Mesothelial cell of epicardium (in vitro differentiated cells): ENCODE measurements at places on chromosomes 7 and 10. TPM values are rescaled to one million over a fixed set of nuclear protein-coding genes. Genes with fewer than 3 reads are reported as not detected.
A peak's percentile ranks its signal among the peaks of the same experiment; 100 is the strongest.

PDZD7 gene
- 1.2 to 1.8 TPM (median 1.8 TPM) in 3 replicates for total RNA-seq

VENTX gene
- total RNA-seq = 0.07 to 0.09 TPM in 2 of 3 replicates, not detected in the other

HBP1 gene
- total RNA-seq = 67.5 to 76.0 TPM (median 69.8 TPM) in 3 replicates

FAM25G gene
- not detected in 3 replicates for total RNA-seq

ARL3 gene
- total RNA-seq = 13.0 to 13.9 TPM (median 13.7 TPM) in 3 replicates

FAM241B gene
- 19.2 to 20.9 TPM (median 20.1 TPM) in 3 replicates for total RNA-seq

- DNase-seq = no peak
These were observed 4.0 kb upstream of the LFNG start for GRCh38 chr7:2515424-2516193.

DNA sequence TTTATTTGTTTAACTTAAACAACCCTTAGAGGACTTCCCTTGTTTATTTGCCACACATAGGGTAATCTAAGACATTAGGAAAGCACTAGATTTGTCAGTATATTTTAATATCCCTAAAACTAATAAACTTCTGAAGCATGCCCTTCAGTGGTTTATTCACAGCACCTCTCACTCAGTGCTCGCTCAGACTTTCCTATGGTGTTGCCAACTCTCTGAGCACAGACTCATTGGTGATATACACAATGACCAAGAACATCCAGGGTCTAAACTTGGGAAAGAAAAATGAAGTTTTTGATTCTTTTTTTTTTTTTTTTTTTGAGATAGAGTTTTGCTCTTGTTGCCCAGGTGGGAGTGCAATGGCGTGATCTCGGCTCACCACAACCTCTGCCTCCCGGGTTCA lies 82.2 kb downstream of the RAB11FIP2 start:
- DNase-seq = no peak

DNA sequence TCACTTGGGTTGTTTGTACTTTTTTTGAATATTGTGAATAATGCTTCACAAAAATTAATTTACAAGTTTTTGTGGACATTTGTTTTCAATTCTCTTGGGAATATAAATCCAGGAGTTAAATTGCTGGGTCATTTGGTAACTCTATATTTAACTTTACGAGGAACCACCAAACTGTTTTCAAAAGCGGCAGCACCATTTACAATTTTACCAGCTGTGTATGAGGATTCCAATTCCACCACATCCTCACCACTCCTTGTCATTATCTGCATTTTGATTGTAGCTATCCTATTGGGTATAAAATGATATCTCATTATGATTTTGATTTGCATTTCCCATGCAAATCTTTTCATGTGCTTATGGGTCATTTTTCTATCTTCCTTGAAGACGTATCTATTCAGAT lies 4.0 kb upstream of the NUDT13 start:
- no peak for DNase-seq

GRCh38 chr7:50204581-50204980 lies 99.9 kb upstream of the IKZF1 start:
- DNase-seq = no peak

DNA sequence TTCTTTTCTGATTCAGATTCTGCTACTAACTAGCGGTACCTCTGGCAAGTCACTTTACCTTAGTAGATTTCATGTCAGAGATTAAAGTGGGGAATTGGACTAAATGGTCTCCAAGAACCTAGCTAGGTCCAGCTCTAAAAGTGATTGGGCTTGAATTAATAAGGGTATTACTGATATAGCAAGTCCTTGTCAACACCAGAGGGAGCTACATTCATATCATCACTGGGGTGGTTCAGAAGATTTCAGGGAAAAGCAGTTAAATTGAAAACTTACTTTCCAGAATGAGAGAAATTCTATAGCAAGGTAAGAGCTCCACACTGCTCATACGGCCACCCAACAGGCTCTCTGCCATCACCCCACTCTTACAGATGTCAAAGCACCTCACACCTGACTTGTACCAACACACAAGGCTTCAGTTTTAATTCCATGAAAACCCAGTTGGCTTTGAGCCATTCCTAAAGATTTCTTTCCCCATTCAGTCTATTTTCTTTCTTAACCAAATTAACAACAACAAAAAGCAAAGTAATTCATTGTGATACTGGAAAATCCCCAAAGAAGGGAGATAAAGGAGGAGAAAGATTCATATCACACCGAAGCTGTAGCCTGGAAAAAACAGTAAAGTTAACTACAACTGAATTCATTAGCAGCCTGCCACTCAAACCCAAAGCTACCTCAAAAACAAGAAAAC lies 38.0 kb upstream of the SPOCK2 start:
- DNase-seq = no peak

DNA sequence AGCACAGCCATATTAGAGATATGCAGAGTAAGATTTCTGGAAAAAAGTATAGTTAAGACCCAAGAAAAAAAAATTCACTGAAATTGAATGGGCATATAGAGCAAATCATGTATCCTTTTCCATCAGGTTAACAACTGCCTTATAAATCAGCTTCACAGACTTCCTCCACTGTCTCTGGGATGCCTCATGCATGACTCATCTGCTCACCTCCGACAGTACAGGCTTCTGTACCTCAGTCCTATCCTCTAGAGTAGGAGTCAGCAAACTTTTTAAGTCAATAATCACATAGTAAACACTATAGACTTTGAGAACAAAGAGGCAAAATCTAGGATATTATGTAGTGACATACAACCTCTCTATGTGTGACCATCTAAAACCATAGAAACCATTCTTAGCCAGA lies 211.6 kb upstream of the SP8 start:
- DNase-seq = no peak

- no peak for DNase-seq
These were observed 22.9 kb downstream of the PDGFA start for GRCh38 chr7:496528-497295.

DNA sequence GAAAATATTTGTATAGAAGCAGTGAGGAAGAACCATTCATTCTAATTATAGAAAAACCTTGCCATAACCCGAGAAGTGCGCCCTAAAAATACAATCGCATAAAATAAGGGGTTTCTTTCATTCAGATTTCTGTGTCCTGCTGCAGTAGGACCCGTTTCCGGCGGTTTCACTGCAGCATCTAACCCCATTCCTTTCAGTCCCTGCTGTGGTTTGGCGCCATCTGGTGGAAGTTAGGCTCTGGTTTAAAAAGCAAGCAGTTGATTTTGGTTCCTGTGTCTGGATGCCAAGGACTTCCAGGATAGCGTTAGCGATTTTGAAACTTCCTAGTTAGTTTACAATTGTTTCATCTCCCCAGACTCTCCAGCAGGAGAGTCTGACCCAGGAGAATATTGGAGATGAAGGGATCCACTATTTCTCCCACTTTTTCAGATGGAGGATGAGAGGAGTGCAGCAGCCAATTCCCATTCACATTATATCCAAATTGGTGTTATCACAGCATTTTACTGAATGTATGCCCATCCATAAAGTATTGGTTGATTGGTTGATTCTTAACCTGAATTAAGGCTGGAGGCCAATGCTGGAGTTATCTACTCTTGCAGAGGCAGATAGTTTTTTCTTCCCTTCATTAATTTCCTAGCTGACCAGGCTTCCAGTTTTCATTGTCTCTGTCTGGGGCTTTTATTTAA lies 128.8 kb upstream of the CACNA2D1 start:
- peak; percentile 88 for DNase-seq

GRCh38 chr7:37817591-37817960 lies 30.8 kb upstream of the NME8 start:
- DNase-seq = no peak

- DNase-seq = no peak
These were observed 48.3 kb downstream of the PROSER2 start for GRCh38 chr10:11871466-11871865.

DNA sequence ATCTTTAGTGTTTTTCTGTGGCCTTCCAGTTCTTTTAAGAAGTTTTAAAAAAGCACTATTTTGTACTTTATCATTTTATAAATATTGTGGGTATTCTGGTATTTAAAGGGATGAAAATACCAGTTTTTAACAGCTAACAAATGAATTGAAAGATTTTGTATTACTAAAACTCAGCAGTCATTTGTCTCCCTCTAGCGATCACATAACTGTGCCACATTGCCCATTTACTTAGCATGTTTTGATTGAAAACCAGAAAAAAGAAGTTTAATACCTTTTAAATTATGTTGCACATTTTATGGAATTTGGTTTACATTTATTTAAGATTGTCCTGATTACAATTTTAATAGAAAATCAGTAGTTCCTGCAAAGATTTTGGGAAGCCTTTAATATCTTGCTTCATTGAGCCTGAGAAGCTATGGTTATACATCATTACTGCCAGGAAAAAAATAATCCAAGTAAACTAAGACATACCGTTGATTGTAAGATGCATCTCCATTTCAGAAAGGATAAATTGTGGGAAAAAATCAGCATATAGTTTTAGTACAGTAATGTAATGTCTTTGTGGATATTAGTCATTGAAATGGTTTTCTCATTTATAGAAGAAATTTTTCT lies 34.9 kb downstream of the TAX1BP1 start:
- DNase-seq = no peak

DNA sequence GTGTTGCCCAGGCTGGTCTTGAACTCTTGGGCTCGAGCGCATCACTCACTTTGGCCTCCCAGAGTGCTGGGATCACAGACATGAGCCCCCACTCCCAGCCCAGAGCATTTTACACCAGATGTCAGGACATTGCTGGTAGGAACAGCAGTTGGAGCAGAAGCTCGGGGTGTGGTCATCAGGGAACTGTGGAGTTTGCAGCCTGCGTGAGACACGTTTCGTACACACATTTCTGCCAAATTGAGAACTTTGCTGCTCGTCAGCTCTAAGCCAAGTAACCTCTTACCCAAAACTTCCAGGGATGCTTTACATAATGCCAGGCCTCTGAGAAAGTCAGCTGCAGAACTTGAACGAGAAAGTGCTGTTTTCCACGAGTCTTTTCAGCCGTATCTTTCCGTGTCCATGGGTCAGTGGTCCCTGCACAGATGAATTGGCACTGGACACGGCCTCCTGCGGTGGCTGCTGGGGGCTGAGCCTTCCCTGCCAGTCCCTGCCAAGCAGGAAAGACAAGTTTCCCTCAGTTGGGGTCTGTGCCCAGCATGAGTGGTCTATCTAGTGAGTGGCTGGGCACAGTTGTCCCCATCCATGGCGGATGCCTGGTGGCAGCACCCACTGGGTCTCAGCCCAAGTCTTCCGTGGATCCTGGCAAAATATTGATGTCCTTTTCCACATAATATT lies 54.4 kb downstream of the DNAJB6 start:
- no peak for DNase-seq

DNA sequence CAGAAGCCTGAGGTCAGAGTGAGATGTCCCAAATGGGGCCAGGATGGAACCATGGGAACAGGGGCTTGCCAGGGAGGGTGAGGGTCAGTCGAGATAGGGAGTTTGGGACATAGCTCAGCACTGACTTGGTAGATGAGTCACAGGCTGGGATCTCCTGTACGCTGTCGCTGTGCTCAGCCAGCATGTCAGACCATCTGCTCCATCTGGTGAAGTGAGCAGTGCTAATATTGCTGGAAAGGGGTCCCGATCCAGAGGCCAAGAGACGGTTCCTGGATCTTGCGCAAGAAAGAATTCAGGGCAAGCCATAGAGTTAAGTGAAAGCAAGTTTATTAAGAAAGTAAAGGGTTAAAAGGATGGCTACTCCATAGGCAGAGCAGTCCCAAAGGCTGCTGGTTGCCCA lies 505.6 kb downstream of the GALNT17 start:
- no peak for DNase-seq

DNA sequence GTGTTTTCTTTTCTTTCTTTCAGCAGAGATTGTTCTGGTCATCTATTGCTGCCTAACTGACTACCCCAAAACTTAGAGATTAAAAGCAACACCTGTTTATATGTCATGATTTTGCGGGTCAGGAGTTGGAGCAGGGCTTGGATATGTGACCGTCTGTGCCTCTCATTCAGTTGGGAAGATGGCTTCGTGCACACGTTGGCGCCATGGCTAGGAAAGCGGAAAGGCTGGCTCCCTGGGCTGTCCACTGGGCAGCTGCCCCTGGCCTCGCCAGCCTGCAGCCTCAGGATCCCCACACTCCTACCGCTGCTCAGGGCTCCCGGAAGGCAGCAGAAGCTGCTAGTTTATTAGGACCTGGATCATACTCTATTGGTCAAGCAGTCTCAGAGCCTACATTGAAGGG lies 638.1 kb upstream of the FOXK1 start:
- DNase-seq = no peak

- DNase-seq = no peak
These were observed 33.1 kb downstream of the ZMIZ1 start for GRCh38 chr10:79101560-79102497.

GRCh38 chr7:151124481-151124880 lies 38.2 kb downstream of the AGAP3 start:
- DNase-seq = no peak

DNA sequence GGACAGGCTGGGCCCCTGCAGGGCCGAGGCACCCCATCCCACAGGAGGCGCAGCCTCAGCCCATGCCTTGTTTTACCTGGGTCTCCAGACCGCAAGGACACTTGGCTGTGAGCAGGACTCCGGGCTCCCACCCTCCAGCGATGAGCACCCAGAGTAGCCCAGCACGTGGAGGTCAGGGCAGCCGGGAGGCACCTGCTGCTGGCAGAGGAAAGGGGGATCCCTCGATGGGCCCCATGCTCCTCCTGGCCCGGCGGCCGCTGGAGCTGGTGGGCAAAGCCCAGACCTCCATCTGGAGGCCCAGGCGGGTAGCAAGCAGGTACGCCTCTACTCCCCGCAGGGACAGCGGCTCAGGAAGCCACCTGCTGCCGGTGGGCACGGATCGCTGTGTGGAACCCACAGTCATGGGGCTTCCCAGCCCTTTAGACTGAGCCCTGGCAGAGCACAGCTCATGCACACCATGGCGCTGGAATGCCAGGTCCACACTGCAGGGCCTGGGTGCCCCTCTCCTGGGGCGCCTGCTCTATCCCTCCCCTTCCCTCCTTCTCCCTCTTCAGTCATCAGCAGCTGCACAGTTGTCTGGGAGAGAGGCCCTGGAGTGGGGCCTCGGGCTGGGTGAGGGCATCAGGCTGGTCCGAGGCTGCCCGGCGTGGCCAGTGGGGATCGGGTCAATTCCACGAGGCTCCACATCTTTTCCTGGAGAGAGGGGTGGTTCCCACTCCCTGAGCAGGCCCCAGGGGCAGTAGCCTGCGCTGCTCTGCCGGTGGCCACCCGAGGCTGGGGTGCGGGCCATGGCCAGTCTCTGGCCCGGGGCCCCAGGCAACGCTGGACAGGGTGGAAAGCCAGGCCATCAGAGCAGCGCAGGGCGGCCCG lies 65.7 kb downstream of the PWWP2B start:
- no peak for DNase-seq

DNA sequence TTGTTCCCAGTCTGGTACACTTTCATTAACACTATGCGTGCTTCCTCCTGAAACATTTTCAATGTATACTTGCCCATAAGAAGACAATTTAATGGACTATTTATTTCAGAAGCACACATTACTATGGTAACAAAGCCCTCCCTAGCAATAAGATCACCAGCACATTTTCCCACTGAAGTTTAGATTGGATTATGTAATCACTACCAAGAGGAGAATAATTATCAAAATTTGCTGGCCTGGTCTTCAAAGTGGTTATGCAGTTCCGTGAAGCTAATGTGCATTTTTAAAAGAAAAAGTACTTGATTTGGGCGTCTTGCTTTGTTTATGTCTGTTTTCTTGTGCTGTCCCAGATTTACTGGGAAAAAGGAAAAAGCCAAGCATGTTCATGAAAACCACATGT lies 61.9 kb downstream of the AP3M1 start:
- no peak for DNase-seq

DNA sequence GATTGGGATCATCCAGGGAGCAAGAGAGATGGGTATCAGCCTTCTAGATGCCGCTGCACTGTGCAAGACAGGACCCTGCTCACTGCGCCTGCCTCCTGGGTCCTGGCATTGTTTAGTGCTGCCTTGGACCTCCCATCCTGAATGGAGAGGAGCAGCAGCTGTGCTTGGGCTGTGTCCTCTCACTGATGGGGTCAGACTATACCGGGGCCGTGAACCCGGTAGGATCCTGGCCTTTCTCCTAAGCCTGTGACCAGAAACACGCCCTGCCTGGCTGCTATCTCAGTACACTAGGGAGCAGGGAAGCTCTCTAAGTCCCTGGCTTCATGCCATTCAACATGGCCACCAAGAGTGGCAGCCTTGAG lies 309.4 kb upstream of the ZNF32 start:
- DNase-seq = no peak
